ENCODE measurements at places on chromosomes 6 and 20.

DNA sequence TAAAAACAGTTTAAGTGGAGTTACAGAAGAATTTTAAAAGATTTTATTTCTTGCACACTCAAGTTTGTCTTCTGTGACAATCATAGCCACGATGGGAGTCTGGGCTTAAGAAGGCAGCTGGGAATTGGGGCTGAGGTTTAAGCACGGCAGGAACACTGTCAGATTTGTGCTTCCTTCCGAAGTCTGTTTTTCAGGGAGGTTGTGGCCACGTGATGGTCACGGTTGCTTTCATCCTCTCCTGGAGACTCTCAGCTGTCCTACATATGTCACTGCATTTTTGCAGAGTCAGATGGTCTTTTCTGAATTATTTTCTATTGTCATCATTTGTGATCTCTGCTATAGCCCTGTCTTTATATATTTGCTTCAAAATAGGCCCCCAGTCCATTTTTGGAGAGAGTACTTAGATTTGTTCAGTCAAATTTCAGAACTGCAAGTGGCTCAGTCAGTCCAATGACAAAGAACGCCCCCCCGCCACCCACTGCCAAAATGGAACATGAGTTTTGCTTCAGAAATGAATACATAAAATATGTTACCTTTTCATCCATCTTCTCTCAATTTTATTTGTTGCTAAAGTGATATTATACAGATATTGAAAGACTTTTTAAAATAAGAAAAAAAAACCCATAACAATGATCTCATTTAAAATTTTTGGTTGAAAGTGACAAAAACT, 111.8 kb upstream of the ZFP64 start:
- no peak for DNase-seq

GRCh38 chr20:50099565-50099991, 13.4 kb downstream of the UBE2V1 start:
- DNase-seq = no peak

DNA sequence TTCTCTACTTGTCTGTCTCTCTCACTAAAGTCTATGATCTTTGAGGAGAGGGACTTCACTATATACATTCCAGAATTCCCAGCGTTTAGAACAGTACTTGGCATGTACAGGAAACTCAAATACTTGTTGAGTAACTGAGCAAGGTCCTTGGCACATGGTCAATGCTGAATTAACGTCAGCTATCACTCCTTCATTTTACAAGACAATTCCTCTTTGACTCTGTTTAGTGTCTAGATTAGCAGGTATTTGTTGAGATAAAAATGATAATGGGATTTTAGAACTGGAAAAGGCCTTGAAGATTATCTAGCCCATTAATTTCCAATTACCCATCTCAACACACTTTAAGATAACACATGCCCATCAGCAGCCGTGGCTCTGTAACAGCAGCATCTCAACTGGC, 6.6 kb upstream of the GUCA1B start:
- no peak for DNase-seq

DNA sequence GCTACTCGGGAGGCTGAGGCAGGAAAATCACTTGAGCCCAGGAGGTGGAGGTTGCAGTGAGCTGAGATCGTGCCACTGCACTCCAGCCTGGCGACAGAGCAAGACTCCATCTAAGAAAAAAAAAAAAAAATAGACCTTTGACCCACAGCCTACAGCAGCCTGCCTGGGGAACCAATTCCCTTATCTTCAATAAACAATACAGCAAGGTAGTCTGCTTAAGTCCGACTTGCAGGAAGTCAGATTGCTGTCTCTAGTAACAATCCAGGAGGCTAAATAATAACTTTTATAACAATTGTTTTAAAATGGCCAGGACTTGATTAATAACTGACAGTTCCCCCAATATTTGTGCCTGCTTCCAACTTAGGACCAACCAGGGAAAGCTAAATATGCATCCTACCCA, 13.3 kb upstream of the HLA-DRA start:
- DNase-seq = no peak

DNA sequence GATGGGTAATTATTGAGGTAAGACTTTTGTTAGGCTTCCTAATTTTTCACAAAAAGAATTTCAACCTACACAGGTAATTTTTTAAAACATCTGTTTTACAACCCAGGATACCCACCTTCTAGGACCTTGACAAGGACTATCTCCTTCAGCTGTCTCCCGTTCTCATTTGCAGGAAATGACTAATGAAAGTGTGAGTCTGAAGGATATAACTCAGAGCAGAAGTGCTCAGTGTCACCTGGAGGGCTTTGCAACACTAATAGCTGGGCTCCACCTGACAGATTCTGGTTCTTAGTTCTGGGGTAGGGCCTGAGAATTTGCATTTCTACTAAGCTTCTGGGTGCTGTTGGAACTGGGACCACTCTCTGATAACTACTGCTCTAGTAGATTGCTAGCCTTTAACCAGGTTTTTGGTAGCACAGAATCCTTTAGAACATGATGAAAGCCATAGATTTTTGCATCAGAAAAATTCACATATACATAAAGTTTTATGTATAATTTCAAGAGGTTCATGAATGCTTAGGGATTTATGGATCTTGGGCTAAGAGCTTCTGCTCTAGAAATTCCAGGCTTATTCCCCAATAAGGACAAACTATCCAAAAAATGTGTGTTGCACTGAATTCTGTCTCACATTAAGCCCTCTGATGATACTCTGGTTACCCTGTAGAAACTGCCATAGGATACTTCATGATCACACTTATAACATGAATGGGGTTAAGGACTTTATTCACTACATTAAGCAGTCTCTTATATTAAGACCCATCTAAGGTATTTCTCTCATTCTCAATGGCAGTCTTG, 30.3 kb downstream of the AK9 start:
- DNase-seq = no peak

GRCh38 chr6:157393669-157394327, 12.8 kb downstream of the ZDHHC14 start:
- no peak for DNase-seq

GRCh38 chr6:119137194-119138072, 59.0 kb upstream of the FAM184A start:
- DNase-seq = no peak

- DNase-seq = no peak
These were observed 71.5 kb upstream of the SSTR4 start for GRCh38 chr20:22963581-22963980.

- no peak for DNase-seq
These were observed 110.3 kb downstream of the CHD6 start for GRCh38 chr20:41507851-41508250.

DNA sequence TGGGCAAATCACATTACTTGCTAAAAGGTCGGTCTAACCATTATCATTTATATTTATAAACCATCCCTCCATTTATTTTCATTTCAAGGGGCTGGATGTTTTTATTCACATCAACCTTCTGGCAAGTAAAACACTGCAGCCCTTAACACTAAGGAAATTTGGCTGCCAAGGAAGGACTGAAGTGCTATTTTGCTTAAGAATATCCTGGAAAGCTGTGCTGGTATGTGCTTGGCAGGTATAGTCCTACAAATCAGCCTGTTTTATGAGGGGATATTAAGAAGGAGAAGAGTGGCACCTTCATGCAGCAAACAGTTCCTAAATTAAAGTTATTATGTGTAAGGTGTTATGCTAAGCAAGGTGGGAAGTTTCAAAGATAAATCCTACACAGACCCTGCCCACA, 9.8 kb downstream of the PHACTR2 start:
- DNase-seq = no peak

GRCh38 chr6:14789996-14790395, 455.9 kb upstream of the JARID2 start:
- DNase-seq = no peak

DNA sequence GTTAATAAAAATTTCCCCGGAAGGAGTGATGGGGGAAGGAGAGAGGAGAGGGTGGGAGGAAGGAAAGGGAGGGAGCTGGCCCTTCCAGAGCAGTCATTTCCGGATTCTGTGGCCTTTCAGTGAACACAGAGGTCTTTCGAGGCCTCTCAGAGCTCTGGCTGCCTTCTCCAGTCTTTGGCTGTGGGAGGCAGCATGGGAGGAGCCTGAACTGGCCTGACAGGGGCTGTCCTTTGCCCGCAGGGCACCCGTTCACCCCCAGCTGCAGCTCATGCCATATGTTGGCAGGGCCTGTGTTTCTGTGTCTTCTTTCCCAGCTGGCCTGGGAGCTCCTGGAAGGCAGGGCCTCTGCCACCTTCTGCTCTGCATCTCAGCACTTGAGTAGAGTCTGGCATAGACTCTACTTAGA, 95.5 kb downstream of the PPP1R14C start:
- no peak for DNase-seq

GRCh38 chr6:42118162-42119001, 24.0 kb downstream of the C6orf132 start:
- no peak for DNase-seq

- no peak for DNase-seq
These were observed 12.6 kb downstream of the KCNK17 start for GRCh38 chr6:39301606-39302005.

GRCh38 chr20:1134836-1135235, 16.4 kb downstream of the PSMF1 start:
- no peak for DNase-seq

DNA sequence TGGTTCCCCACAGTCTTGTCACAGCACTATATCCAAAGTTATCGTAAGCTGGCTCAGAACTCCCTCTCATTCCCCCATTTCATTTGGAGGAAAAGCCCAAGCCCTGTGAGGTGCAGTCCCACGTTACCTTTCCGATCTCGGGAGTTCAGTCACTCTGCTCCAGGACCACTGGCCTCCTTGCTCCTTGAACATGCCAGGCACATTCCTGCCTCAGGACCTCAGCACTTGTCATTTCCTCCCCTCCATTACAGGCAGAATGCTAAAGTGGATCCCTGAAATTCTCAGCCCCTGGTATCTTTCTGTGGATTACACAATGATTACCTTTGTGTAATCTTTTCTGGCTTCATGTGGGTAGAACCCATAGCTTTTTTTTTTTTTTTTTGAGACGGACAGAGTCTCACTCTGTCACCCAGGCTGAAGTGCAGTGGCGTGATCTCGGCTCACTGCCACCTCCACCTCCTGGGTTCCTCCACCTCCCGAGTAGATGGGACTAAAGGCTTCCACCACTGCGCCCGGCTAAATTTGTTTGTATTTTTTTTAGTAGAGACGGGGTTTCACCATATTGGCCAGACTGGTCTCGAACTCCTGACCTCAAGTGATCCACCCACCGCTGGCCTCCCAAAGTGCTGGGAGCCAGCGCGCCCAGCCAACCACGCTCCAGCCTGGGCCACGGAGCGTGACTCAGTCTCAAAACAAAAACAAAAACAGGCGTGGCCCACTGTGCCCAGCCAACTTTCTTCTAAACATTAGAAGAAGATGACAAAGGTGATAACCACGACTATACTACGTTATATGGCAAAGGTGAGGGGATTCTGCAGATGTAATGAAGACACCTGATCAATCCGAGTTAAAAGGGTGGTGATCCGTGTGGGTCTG, 4.0 kb upstream of the OXT start:
- no peak for DNase-seq

DNA sequence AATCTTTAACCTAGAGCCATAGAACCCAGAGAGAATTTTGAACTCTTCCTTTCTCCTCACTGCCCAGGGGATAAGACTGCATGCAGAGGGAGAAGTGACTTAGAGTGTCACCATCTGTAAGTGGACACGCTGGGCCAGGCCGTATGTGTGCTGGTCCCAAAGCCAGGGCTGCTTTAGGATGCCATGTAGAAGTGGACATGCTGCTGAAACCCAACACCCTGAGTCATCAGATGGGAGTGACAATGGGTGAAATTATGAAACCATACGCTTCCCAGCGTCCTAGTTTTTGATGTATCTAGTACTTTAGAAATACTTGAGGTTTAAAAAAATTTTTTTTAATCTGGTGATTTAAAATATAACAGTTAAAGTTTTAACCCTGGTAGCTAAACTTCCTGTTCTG, 191.1 kb downstream of the FNDC1 start:
- no peak for DNase-seq

DNA sequence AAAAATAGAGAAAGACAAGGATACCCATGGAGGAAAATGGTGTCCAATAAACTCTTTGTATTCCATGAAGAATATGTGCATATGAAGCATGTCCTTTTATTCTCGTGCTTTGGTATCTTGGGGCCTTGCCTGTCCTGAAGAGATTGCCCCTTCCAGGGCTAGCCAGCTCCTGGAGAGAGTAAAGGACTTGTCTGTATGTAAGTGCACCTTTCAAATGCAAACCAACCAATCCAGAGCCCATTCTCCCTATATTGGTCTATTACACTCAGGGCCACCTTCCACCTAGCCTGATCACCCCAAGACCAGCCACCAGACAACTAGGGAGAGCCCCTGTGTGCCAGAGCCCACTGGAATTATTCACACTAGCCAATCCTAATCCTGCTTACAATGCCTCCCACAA, 221.6 kb downstream of the CD83 start:
- DNase-seq = no peak

- no peak for DNase-seq
These were observed 933 bp downstream of the KLHL31 start for GRCh38 chr6:53664623-53665022.

GRCh38 chr6:6466967-6467761, 121.4 kb upstream of the LY86 start:
- DNase-seq = no peak

DNA sequence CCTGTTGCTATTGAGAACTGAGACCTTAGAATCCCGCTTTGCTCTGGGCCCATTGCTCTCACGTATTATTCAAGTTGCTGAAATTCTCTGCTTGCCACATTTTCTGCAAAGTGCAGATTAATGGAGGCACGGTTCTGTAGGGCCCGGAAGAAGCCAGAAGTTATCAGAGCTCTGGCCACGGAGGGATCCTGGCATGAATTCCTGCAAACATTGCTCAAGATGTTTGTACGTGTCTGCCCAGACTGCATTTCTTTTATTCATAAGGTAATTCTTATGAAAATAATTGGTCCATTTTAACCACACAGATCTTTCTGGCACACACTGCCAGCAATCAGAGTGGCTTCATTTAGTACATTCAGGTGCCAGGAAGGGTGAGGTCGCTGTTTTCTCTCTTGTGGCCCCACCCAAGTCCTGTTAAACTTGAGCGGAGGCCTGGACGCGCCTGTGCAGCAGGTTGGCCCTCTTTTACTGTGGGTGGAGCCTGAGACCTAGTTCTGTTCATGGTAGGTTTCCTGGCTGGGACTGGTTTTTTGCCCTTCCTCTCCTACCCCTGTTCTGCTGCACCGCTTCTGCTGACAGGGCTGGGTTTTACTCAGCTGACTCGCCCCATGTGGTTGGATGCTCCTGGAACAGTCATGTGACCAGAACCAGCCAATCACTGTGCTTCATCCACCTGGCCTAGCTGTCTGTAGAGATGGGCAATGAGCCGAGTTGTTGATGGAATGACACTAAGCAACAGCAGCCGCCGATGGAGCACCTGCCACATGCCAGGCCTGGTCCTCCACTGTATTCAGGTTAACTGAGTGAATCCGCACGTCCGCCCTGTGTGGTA, 230.2 kb downstream of the CDH4 start:
- DNase-seq = no peak

- no peak for DNase-seq
These were observed 2.4 kb upstream of the THBS2 start for GRCh38 chr6:169256061-169256460.

- no peak for DNase-seq
These were observed 6.3 kb downstream of the TNFAIP3 start for GRCh38 chr6:137873273-137873762.

DNA sequence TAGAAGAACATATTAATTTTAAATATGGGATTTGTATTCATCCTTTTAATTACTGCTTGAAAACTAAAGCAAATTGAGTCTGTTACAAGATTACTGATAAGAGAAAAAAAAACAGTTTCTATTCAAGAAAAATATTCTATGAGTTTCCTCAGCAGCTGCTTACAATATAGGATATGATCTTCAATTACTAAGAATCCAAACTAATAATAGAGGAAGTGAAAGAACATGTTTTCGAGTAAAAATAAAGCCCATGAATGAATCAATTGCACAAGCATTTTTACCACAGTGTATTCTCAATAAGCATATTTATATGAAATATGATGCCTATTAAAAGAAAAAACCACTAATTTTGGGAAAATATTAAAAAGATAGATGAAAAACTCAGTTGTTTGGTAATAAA, 63.4 kb downstream of the AHI1 start:
- no peak for DNase-seq
